Activated naive CD8-positive, alpha-beta T cell treated with anti-CD3 and anti-CD28 coated beads, Interleukin-2, amount 10 ng/mL, durations not matched to agents 7 days and 5 days (primary cell): ENCODE measurements at places on chromosomes 11 and 22. TPM values are rescaled to one million over a fixed set of nuclear protein-coding genes. Genes with fewer than 3 reads are reported as not detected.

DNA sequence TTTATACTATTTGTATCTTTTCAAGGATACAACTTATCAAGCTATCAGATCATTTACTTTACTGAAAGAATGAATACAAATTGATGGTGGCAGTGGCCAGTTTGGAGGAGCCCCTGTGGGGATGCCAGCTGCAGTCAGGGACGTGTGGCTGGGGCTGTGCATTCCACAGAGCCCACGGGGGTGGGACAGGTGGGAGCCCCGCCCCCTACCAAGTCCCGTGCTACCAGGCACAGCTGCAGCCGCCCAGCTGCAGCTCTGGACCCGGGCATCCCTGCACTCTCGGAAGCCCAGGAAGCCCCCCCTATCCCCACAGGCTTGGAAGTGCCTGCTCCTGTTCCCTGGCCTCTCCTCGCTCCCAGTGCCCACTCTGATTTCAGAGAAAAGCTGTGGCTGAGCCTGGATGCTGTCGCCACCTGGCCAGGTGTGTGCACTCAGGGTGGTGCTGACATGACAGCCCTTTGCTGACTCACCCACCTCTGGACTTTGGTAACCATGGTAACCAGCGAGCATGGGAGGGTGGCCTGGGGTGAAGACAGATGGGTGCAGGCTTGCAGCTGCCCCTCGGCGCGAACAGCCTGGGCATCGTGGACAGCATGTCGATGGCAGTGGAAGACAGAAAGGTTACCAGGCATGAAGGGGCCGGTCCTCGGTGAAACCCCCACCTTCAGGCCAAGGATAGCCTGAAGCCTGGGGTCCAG, 138.1 kb downstream of the SBF2 start:
- H3K27ac ChIP-seq, result no peak overlapping the region
- H3K27me3 ChIP-seq, result no peaks in the 10 kb centered on the region
- H3K4me1 ChIP-seq, result no peaks in the 10 kb centered on the region
- no peaks in the 10 kb centered on the region for H3K36me3 ChIP-seq

DNA sequence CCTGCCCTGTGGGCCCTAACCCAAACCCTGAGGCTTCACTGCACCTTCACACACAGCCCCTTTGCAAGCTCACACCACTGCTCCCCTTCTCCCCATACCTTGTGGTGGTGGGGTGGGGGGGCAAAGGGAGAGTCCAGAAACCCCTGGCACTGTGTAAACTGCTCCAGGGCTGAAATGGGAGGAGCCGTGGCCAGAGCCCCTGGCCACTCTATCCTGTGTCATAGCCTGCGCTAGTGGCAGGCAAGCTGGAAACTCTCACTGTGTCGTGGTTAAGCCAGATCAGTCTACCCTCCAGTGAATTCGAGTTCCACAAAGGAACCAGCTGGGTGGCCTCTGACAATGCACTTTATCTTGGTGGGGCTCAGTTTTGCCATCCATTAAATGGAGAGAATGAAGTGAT, 8.4 kb upstream of the SYT13 start:
- peaks cover 32% of the 10 kb centered on the region for H3K27me3 ChIP-seq
- H3K4me3 ChIP-seq, result no peak overlapping the region
- H3K36me3 ChIP-seq, result no peaks in the 10 kb centered on the region
- H3K4me1 ChIP-seq, result no peaks in the 10 kb centered on the region

DNA sequence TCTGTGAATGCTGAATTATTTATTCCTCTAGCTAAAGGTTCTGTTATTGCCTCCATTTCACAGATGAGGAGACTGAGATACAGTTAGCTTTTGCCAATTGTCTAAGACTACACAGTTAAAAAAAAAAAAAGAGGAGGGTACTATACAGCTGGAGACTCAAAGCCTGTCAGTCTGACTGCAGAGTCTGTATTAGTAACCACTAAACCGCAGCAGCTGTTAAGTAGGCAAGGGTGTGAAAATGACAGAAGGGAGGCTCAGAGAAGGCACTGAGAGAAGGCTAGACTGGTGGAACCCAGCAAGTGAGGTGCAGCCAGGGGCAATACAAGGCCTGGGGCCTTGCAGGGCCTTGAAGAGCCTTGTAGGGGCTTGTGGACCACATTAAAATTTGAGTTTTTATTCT, 181.2 kb downstream of the CSNK2A3 start:
- peaks cover 3% of the 10 kb centered on the region for H3K27me3 ChIP-seq
- DNase-seq, result no peak
- H3K36me3 ChIP-seq, result no peaks in the 10 kb centered on the region
- H3K4me3 ChIP-seq, result no peak overlapping the region
- H3K4me1 ChIP-seq, result peaks cover 16% of the 10 kb centered on the region

GRCh38 chr22:17865183-17866055, 91.2 kb upstream of the BID start:
- DNase-seq, result no peak
- H3K4me3 ChIP-seq, result no peak overlapping the region
- H3K27ac ChIP-seq, result peak overlapping the region; percentile 20
- H3K27me3 ChIP-seq, result peaks cover 2% of the 10 kb centered on the region
- H3K36me3 ChIP-seq, result peaks cover 6% of the 10 kb centered on the region
- peaks cover 13% of the 10 kb centered on the region for H3K4me1 ChIP-seq

GRCh38 chr22:36335621-36336020, 52.1 kb downstream of the MYH9 start:
- peaks cover 56% of the 10 kb centered on the region for H3K36me3 ChIP-seq
- H3K27me3 ChIP-seq, result no peaks in the 10 kb centered on the region
- peak overlapping the region; percentile 74 for H3K4me3 ChIP-seq
- no peak for DNase-seq

- no peak for DNase-seq
- no peak overlapping the region for H3K4me3 ChIP-seq
- H3K27me3 ChIP-seq, result no peaks in the 10 kb centered on the region
- peaks cover 1% of the 10 kb centered on the region for H3K36me3 ChIP-seq
Observed at GRCh38 chr11:28384418-28384817, 276.2 kb downstream of the METTL15 start.

Gene RIMBP3C
- total RNA-seq, result 1.1 TPM

Gene SHANK3
- total RNA-seq, result 0.06 TPM

Gene ANGPTL5
- total RNA-seq, result not detected

Gene C22orf23
- total RNA-seq, result not detected

Gene PYGM
- total RNA-seq, result 7.2 TPM

Gene LGR4
- 0.22 TPM for total RNA-seq

Gene OR10D3
- total RNA-seq, result not detected
